Activated CD4-positive, alpha-beta T cell treated with anti-CD3 and anti-CD28 coated beads, Interleukin-10, Interleukin-2, amounts not matched to agents 100 ng/mL and 50 ng/mL, durations not matched to agents 16 hours and 8 hours (primary cell): ENCODE measurements at places on chromosomes 4 and X.

GRCh38 chrX:85243761-85244449 is at the start of the genes SATL1 and ZNF711:
TSS of gene SATL1 (minus strand) at chrX:85243779. CDS start at chrX:85108968, 134,811 bp downstream.
TSS of gene ZNF711 (plus strand) at chrX:85243991. CDS start at chrX:85247573, 3,582 bp downstream.
- peak; percentile 10 for DNase-seq

DNA sequence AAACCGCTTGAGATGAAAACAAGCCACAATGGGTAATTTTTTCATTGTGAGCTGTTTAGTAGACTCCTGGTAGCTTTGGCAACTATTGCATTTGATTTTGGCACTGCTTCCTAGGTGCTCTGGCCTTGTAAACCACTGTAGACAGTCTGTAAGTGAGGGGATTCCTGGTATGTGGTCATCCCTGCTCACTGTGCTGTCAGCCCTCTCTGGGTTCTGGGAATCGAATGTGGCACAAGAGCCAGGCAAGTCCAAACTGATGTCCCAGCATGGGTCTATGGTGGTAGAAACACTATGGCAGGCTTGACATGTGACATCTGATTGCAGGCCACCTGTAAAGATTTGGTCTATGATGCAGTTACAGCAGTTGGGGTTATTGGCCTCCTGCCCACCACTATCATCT is 2.5 kb downstream of the USP51 start:
- no peak for DNase-seq

DNA sequence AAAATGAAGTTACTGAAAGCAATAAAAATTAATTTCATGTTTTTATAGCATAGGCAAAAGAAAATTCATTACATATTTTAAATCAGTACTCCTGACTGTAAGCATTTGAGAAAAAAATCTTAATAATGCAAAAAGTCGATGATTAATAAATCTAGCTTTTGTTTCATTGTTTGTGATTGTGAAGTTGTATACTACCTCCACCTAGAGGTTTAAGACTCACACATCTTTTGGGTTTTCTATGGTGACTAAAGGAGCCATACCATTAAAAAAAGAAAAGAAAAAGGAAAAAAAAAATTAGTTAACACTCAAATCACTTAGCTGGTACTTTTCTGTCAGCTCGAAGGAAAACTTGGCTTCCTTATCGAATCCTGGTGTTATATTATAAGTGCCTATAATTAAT is 2.0 kb downstream of the GABRA2 start:
- no peak for DNase-seq

DNA sequence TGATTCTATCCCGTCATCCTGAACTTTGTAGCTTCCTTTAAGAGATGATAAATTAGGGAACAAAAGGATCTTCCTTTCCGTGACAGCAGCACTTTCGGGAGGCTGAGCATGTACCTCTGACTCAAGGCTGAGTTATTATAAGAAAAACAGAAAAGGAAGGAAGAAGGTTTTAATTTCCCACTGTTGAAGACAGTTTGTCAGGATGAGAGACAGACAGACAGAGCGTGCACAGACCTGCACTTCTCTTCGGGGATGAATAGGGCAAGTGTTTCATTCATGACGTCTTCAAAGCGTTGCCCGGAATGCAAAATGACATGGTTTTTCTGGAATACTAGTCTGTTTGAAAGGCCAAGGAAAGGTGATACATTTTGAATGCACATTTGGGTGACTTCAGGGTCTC is 405.3 kb upstream of the FAT1 start:
- DNase-seq, result no peak

DNA sequence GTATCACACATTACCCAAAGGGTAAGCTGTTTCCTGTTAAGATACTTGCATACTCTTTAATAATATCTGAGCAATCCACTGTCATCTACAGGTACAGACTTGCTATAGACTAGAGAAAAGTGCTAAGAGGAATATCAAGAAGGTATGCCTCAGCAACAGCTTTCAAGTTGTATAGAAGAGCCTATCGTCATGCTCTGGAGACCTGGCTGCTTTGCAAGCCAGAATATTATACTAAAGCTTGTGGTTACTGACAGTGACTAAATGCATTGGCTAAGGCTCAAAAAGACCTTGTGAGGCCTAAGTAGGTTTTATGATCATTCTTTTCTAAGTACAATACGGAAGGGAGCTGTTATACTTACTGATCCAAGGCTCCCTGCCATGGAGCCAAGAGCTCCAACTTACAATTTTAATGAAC is 11.3 kb downstream of the LAMP2 start:
- DNase-seq, result peak; percentile 37

GRCh38 chr4:151166636-151167035 is 67.2 kb downstream of the RPS3A start:
- no peak for DNase-seq

DNA sequence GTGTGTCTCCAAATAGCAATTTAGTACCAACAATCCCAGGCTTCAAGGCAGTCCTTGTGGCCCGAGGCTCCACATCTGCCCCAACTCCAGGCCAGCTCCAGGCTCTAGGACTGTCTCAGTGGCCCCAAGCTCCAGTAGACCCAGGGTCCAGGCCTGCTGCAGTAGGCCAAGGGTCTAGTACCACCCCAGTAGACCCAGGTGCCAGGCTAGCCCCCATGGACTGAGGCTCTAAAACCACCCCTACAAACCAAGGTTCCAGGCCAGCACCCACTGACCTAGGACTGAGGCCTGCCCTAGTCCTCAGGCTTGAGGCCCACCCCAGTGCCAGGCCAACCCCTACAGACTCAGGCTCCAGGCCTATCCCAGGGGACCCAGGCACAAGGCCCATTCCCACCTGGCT is 191.6 kb downstream of the DLG3 start:
- no peak for DNase-seq

GRCh38 chrX:115561605-115562479 is 868 bp downstream of the PLS3 start:
- DNase-seq, result peak; percentile 22

DNA sequence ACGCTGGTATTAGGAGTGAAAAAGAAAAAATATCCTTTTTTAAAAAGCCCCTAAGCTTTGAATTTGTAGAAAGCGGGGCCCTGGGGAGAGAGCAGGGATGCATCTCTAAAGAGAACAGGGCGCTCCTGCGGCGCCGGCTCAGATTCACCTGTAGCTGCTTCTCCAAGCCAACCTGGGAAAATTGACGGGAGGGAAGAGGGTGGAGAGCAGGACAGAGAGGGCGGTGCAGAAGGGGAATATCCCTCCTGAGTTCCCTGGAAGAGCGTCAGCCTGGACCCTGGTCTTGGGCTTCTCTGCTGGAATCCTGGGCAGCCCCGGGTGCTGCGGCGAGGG is 776 bp upstream of the SOWAHD start:
- DNase-seq, result no peak

- DNase-seq, result peak; percentile 74
Measured at GRCh38 chrX:154443992-154444754, at the start of gene FAM50A. TSS of gene FAM50A (plus strand) at chrX:154444141. CDS start at chrX:154444236, 95 bp downstream.

DNA sequence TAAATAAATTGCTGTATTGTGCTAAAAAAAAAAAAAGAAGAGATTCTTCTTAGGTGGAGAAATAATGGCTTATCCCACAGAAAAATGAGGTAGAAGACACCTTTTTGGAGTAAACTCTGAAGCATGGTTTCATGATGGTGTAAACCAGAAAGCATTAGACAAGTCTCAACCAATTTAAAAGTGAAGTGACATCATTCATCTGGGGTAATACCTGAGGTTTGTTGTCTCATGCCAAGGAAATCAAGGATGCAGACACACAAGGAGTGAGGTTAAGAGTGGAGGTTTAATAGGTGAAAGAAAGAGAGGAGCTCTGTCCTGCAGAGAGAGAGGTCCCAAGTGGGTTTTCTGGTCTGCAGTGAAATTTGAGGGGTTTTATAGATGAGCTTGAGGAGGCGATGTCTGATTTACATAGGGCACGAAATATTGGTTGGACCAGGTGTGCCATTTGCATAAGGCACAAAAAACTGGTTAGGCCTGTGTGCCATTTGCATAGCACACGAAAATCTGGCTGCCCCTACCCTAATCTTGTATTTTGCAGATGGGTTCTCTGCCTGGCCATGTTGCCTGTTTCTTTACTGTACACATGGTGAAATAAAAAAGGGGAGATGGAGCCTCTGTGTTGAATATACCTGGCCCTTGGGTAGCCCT is 25.0 kb upstream of the CWH43 start:
- no peak for DNase-seq

GRCh38 chr4:172985552-172985951 is 183.1 kb upstream of the GALNT7 start:
- DNase-seq, result no peak

GRCh38 chr4:139814323-139815015 is 148.8 kb downstream of the MGST2 start:
- no peak for DNase-seq

DNA sequence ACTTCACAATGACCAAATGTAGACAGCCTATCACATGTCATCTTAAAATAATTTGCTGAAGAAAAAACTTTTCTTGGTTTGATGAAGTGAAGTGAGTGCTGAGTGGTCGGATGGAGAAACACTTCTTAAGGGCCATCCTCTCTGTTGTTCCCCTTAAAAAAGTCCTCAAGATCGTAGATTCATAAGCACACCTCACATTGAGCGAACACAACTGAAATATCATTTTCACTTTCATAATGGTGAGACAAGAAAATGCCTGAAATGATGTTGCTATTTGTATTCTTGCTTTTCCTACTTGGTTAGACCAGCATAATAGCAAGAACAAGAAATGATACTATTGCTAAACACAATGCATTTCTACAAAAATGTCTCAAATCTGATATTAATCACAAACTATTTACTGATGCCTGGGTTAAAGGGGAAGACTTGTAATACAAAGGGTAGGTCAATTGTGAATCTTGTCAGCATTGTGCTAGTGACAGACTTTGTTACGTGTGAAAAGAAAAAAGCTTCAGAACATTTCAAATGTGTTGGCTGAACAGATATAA is 305.6 kb upstream of the NR3C2 start:
- DNase-seq, result peak; percentile 11

- DNase-seq, result no peak
Measured at GRCh38 chr4:145545538-145546174, 64.0 kb downstream of the SMAD1 start.

- DNase-seq, result no peak
Measured at GRCh38 chr4:610411-611261, 14.7 kb upstream of the PDE6B start.

DNA sequence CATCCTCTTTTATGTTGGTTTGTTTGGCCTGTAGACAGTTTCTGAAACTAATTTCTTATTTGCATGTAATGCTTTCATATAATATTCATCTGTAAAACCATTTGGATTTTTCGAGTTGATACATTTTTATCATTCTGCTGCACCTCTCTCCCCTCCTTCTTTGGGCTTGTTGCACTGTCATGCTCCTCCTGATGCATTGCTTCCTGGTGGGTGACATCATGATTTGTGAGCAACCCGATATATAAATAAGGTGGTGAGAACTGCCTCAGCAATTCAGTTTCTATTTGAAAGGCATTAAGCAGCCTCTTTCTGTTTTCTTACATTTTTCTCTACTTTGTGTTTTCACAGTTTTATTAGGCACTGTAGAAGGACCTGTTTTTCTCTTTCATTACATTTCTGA is 515.7 kb downstream of the RPA4 start:
- peak; percentile 75 for DNase-seq

DNA sequence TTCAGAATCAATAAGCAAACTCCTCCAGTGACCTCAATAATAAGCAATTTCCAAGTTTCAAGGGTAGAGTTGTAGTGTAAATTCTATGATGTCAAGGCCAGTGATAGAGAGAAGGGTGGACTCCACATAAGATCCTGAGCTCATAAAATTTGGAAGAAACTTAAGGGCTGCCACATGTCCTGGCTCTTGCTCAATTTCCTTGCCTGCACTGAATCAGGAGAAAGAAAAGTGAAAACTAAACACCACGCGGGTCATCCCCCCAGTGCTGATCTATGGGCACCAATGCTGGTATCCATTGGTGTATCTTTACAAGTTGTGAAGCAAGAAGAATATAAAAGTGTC is 392.0 kb upstream of the INTU start:
- DNase-seq, result no peak

DNA sequence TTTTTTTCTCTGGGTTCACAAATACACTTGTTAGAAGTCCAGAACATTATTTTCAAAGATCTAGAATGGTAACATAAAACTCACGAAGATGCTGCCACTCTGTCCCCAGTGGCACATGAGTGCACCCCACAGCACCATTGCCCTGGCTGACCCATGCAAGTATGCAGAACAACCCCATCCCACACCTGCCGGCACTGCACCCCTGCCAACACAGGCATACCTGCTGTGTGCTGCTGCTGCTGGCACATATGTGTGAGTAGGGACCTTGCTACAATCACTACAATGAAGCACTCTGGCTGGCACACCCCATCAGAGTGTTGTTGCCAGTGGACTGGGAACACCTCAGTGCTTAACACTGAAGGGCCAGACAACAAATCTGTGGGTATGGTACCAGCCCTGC is 66.9 kb downstream of the CISD2 start:
- no peak for DNase-seq

- no peak for DNase-seq
Measured at GRCh38 chr4:172986114-172986513, 182.5 kb upstream of the GALNT7 start.

DNA sequence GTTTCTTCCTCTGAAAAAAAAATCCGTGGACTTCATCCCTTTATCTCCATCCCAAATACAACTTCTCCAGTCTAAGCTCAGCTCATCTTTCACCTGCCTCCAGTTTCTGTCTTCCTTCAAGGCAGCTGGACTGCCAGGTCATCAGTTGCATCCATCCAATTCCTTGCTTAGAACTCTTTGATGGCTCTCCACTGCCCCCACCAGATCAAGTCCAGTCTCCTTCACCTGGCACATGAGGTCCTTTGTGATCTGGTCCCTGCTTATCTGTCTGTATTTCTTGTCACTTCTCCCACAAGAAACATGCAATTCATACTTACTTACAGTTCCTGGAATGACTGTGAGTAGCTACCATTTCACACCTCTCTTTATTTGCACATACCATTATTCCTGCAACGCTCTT is 33.8 kb downstream of the OTUD6A start:
- DNase-seq, result no peak

GRCh38 chrX:130443875-130444274 is 42.1 kb downstream of the RBMX2 start:
- no peak for DNase-seq

- no peak for DNase-seq
Measured at GRCh38 chr4:148344941-148345340, 97.3 kb downstream of the NR3C2 start.

GRCh38 chrX:16737024-16737423 is 17.6 kb downstream of the SYAP1 start:
- no peak for DNase-seq

GRCh38 chr4:139669335-139669734 is 3.7 kb downstream of the MGST2 start:
- no peak for DNase-seq

DNA sequence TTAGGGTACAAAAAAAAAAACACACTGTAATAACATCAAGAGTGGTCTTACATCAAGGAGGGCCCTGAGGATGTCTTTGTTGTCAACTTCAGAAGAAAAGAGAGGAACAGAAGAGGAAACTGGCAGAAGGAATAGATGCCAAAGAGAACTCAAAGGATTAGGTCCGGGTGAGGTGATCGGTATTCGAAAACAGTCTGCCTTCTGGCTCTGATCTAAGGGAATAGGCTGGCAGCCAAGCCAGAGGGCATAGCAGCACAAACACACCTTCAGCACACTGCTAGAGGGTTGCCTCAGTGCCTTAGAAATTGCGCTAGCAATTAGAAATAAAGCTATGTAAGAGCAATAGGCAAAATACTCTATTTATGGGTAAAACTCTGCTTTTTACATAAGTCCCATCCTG is 91.4 kb upstream of the TTC29 start:
- DNase-seq, result no peak
